ENCODE measurements at places on chromosomes 3 and 15.

GRCh38 chr3:15682561-15683185 is 81.1 kb downstream of the BTD start:
- DNase-seq = no peak

DNA sequence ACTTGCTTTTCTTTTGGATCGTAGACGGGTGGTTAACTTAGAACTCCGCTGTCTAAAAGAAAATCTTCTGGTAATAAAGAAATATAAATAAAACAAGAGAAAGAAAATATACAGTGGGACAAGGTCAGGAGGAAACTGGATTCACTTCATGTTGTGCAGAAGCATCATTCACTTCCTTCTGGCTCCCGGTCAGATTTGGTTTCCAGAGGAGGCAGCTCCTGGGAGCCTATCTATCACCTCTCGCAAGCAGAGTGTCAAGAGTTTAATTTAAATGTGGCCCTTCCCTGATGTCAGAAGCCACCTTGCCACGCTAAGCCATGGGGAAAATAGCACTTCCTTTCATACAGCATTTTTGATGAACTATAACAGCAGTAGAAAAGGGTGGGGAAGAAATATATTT is 139.1 kb downstream of the NSMCE3 start:
- no peak for DNase-seq

DNA sequence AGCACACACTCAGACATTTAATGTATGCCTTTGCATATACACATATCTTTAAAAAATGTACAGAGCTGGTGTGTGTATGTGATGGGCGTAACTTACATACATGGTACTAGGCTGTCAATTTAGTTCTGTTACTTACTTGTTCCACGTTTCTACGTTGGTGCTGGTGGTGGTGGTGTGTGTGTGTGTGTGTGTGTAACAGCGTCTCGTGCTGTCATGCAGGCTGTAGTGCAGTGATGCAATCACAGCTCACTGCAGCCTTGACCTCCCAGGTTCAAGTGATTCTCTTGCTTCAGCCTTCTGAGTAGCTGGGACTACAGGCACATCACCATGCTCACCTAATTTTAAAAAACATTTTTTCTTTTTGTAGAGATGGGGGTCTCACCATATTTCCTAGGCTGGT is 64.2 kb downstream of the ISG20 start:
- DNase-seq = no peak

GRCh38 chr3:187005827-187006481 is 75.6 kb downstream of the ST6GAL1 start:
- peak; percentile 57 for DNase-seq

- no peak for DNase-seq
Measured at GRCh38 chr3:78726545-78726944, 1041.3 kb downstream of the ROBO1 start.

DNA sequence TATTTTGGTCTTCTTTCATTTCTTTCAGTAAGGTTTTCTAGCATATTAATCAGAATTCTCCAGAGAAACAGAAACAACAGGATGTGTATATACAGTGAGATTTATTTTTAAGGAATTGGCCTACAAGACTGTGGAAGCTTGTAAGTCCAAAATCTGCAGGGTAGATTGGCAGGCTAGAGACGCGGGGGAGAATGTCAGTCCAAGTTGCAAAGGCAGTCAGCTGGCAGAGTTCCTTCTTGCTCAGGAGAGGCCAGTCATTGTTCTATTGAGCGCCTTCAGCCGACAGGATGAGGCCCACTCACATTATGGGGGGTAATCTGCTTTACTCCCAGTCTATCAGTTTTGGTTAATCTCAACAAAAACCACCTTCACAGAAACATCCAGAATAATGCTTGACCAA is 133.4 kb upstream of the UBE3A start:
- DNase-seq = no peak

GRCh38 chr15:68112706-68113105 is 58.6 kb downstream of the PIAS1 start:
- no peak for DNase-seq

- no peak for DNase-seq
Measured at GRCh38 chr15:37446921-37447320, 346.6 kb upstream of the MEIS2 start.

DNA sequence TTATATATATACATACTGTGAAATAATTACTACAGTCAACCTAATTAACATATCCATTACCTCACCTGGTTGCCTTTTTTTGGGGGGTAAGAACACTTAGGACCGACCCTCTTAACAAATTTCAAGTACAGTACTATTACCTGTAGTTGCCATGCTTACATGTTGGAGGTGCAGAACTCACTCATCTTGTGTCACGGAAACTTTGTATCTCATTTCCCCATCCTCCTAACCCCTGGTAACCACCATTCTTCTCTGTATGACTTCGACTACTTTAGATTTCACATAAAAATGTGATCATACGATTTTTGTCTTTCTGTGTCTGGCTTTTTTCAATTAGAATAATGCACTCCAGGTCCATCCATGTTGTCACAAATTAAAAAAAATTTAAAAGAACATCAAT is 55.5 kb upstream of the MELTF start:
- DNase-seq = no peak

GRCh38 chr3:2523281-2523836 is 424.7 kb downstream of the CNTN4 start:
- DNase-seq = no peak

DNA sequence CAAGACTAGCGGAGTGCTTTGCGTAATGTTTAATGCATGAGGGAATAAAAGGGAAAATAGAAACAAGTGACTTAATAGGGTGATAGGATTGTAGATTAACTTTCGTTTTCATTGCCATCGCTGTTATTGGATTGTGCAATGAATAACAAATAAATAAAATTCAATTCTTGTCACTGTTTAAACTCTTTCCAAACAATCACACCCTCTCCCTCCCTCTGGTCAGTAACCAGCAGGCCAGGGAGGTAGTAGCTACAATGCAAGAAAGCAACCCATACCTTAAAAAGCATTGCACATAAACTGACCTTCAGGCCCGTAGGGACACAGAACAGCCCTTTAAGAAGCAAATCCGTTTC is 705 bp upstream of the TFRC start:
- DNase-seq = no peak

- DNase-seq = no peak
Measured at GRCh38 chr3:101615525-101615924, 41.5 kb downstream of the PCNP start.

GRCh38 chr3:53181024-53181371 is 20.0 kb downstream of the PRKCD start:
- DNase-seq = no peak

DNA sequence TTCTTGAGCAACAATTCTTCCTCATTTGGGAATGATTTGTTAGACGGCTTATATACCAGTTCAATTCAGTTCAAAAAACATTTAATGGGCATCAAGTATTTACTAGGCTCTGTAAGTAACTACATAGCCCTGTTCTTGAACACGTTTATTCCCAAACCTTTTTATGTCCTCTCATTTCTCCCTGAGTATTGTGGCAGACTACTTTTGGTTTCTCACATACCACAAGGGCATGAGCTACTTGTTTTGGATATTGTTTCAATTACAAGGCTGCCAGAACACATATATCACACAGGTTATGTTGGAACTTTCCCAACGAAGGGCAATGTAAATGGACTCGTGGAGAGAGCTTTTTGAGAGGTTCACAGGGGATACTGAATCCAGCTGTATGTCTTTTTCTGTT is 363.8 kb upstream of the NAALADL2 start:
- DNase-seq = no peak

DNA sequence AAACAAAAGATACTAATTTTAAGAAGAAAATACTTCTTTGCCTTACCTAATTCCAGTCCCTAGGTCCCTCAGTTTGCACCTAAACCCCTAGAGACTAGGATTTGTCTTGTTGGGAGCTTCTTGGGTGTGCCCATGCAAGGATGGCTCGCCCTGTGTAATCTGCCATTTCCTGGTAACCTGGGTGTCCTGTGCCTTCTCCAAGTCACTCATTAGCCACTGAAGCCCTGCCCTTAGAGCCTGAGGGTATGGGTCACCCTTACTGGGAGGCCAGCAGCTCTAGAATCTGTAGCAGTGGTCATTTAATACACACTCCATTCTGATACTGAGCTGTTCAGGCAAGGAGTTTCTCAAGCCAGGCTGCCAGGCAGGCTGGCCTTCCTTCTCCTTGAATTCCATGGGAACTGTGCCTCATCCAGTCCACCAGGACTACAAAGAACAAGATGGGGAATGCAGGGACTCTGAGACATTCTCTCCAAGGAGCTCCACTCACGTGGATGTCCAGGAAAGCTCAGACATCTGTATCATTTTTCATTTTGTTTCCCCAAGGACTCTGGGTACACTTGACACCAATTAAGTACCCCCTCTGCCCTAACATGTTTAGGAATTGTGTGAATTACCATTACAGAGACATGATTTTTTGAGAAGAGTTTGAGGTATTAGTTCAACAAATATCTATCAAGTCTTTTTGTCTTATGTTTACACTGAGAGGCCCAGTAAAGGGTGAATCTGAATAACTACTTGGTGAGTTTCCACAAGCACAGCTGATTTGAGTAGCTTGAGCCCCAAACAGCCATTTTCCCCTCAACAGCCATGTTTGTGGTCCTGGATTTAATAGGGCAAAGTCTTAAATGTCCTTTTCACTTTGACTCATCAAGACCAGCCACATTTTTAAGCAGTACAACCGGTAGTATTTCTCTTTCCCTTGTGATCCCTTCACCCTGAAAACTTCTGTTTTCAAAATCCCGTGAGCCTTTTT is 52.6 kb downstream of the ARNT2 start:
- DNase-seq = no peak

DNA sequence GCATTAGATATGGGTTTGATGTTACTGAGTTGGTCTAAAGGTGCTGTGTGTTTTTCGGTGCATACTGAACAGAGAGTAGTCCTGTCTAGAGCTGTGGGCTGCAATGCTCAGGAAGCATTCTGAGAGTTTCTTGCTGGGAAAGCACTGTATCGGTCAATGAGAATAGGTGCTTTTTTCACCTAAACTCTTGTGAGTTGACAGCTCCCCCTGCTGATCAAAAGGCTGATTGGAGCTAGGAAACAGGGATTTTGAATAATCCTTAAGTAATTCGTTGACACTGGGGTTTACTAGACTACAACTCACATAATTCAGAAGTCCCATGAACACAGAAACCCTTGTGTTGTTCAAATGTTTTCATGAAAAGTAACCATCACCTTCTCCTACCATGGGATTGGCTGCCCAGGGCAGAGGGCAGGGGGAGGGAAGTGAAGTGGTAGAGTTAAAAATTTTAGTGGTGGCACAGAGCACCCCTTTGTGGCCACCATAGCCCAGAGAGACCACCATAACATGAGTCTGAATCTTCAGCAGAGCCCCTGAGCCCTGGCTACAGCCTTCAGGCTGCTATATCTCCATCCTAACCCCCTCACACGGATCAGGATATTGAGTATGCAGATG is 13.0 kb upstream of the MANF start:
- peak; percentile 65 for DNase-seq

GRCh38 chr15:35444557-35445204 is 101.3 kb downstream of the DPH6 start:
- peak; percentile 14 for DNase-seq

- DNase-seq = no peak
Measured at GRCh38 chr3:79063624-79064023, 704.2 kb downstream of the ROBO1 start.

- DNase-seq = no peak
Measured at GRCh38 chr15:46170326-46170725, 535.5 kb downstream of the SQOR start.

DNA sequence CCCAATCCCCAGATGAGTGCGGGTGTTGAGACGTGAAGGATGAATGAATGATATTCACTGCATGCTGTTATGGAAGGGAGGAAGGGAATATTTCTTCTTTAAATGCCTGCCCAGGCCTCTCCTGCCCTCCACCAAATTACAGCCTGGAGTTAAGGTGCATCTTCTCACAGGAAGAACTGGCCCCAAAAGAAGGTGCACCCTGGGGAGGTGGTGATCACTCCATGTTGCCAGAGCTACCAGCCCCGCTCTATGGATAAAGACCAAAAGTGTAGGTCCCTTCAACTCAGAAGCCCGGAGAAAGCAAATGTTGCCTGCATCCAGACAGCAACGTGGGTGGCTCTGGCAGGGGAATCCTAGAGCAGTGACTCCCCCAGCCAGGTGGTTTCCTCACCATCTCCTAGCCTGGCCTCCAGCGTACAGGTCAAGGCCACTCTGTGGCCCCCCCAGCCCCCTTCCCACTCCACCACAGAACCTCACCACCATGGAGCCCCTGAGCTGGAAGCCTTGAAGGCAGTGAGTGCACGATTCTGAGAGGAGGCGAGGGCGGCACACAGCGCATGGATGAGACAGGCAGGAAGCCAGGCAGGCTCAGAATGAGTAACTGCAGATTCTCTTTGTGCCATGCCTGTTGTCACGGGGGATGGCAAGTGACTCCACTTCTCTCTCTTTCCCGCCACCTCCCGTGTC is 3.5 kb upstream of the VIPR1 start:
- DNase-seq = no peak

DNA sequence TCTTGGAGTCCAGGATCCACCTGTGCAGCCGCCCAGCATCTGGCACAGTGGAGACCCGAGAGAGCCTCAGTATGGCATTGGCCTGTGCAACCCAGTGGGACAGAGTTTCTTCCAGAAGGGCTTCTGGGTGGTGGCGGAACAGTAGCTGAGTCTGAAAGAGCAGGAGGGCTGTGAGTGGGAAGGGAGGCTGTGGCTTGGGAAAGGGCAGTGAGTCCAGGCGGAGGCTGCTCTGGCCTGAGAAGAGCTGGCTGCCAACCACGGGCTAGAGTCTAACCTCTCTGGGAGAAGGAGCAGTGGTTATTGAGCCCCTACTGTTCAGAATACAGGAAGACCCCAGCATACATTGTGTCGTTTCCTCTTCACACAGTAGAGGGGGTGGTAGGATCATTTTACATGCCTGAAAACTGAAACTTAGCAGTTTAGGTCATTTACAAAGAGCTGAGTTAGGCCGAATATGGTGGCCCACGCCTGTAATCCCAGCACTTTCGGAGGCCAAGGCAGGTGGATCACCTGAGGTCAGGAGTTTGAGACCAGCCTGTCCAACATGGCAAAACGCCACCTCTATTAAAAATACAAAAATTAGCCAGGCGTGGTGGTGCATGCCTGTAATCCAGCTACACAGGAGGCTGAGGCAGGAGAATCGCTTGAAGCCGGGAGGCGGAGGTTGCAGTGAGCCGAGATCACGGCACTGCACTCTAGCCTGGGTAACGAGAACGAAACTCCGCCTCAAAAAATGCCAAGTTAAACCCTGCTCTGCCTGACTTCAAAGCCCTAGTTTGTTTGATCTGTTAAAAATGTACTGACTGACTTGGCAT is 3.2 kb downstream of the AEN start:
- peak; percentile 71 for DNase-seq

DNA sequence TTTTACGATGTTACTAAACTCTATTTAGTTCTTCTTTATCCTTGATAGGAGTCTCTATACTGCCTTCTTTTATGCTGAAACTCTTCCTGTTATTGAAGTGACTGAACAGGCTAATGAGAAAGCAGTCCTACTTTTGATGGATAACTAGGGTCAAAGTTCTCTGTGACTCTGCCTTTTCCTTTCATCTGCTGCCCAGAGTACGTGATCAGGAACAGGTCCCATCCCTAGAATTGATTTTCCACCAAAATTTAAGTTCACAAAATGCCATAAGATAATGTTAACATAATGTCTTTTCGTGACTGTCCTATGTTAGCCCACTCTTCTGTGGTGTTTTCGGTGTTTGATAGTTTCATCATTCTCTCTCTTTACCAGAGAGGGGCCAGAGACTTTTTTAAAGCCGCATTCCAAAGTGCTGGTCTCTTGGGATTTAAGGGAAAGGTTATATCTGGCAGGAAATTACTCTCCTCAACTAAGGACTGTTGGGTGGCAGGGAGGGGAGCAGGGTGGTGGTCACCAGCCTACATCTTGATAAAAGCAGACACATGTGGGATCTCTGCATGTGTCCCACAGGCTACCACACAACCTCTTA is 50.3 kb upstream of the PLXND1 start:
- no peak for DNase-seq

GRCh38 chr15:56307180-56307579 is 58.0 kb upstream of the TEX9 start:
- no peak for DNase-seq

Measured in Jurkat, Clone E6-1 (cell line).